ENCODE measurements at places on chromosomes 11 and 22.
A peak's percentile ranks its signal among the peaks of the same experiment; 100 is the strongest.

- peak; percentile 16 for DNase-seq
Measured at GRCh38 chr11:127619946-127620345, 619.4 kb upstream of the KIRREL3 start.

DNA sequence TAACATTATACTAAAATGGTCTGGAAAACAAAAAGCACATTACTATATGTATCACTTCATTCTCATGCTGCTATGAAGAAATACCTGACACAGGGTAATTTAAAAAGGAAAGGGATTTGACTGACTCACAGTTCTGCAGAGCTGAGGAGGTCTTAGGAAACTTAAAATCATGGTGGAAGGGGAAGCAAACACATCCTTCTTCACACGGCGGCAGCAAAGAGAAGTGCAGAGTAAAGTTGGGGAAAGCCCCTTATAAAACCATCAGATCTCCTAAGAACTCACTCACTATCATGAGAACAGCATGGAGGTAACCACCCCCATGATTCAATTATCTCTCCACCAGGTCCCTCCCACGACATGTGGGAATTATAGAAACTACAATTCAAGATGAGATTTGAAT lies 60.0 kb downstream of the FAM181B start:
- DNase-seq, result no peak

DNA sequence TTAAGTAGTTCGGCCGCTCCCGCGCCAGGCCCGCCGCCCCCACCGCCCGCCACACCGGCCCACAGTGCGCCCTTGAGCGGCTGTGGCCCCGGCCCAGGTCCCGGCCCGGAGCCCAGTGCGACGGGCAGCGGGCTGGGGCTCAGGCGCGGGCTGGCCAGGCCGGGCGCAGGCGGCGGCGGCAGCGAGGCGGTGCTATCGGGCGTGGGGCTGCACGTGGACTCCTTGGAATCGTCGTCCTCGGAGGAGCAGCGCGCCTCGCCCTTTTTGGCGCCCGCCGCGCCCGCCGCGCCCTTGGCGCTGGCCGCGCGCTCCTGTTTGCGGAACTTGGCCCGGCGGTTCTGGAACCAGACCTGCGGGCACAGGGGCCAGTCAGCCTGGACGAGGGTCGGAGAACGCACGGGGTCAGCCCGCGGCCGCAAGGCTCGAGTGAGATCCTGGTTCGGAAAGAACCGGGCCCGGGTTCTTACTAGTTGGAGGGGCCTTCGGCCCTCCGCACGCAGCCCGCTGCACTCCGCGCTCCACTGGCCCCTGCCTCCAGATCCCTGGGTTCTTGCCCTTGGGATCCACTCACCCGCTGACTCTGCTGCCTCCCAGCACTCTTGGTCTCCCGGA lies 4.0 kb downstream of the PHOX2A start:
- no peak for DNase-seq

GRCh38 chr22:50286275-50286674 lies 16.1 kb upstream of the MAPK11 start:
- no peak for DNase-seq

DNA sequence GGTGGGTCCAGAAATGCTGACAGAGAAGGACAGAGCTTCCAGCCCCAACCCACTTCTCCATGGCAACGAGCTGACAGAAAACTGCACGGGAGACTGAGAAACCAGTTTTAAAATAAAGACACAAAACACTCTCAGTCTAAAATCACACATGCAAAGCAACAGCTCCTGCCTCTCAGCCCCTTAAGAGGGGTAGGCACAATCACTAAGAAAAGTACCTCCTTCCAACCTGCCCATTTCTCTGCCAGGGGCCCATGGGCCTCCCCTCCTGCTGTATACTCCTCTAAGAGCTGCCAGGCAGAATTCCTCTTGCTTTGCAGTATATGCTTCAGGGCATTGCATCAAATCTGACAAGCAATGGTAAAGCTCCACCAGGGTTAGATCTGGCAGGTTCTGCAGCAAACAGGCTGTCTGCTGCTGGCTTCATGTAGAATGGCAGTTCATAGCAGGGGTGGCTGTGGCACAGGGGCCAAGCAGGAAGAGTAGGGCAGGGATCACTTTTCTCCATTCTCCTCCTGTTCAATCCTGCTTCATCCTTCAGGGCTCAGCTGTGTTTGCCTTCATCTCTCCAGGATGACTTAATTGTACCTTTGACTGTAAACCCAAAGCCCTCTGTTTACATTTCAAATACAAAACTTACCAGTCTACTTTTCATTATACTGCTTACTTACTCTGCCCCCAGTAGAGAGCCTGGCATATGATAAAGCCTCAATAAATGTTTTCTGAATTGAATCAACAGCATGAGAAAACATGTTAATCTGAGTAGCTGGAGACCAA lies 77.7 kb downstream of the KCNC1 start:
- DNase-seq, result no peak

DNA sequence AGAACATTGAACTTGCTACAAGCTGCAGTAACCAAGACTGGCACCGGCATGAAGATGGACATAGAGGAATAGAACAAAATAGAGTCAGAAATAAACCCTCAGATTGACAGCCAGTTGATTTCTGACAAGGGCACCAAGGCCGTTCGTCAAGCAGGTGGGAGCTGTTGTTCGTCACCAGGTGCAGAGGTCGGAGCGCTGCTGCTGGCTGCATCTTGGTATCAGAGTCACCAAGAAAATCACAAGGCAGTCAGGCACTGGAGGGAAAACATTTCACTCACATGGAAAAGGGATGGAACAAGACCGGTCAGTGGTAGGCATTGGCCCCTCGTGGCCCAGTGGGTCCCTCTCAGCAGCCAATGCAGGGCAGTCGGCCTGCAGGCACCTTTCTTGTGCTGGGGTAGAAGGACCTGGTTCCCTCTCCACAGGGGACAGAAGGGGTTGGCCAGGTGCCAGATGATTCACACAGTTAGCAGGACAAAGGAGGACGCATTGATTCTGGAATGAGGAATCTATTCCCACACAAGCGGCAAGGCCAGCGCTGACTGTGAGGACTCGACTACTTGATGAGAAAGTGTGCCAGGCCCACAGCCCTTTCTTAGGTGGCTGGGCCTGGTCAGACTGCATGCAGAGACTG lies 115.8 kb upstream of the FGF3 start:
- DNase-seq, result peak; percentile 37

- DNase-seq, result no peak
Measured at GRCh38 chr11:36598051-36598450, at the start of gene RAG2. RAG2 (minus strand) TSS chr11:36598236; CDS start chr11:36594168, 4,068 bp downstream.

- no peak for DNase-seq
Measured at GRCh38 chr11:122715548-122716440, 60.3 kb downstream of the UBASH3B start.

- no peak for DNase-seq
Measured at GRCh38 chr11:11709447-11710239, 87.8 kb upstream of the GALNT18 start.

DNA sequence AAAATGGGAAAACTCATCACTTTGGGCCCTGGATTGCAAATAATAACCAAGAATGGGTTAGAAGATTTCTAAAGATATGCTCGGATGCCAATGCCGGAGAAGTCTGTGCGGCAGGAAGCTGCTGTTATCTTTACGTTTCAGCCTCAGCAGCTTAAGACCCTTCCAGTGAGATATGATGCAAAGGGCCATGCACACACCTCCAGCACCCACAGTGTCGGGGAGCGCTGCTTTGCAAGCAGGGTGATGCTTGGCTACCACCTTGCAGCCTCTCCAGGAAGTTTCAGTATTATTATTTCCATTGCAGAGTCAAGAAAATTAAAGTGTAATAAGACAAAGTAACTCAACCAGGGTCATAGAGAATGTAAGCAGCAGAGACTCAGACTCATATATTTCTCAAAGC lies 37.3 kb downstream of the LARGE1 start:
- DNase-seq, result no peak

GRCh38 chr11:10688401-10688800 lies 5.2 kb downstream of the IRAG1 start:
- peak; percentile 72 for DNase-seq

- DNase-seq, result peak; percentile 80
Measured at GRCh38 chr11:86101493-86101892, 32.6 kb upstream of the PICALM start.

GRCh38 chr11:114083391-114084252 lies 24.1 kb downstream of the ZBTB16 start:
- DNase-seq, result no peak

- no peak for DNase-seq
Measured at GRCh38 chr22:28939394-28939793, 56.0 kb downstream of the ZNRF3 start.
